Panc1 (cell line): ENCODE measurements at places on chromosomes 12 and 14. TPM values are rescaled to one million over a fixed set of nuclear protein-coding genes. Genes with fewer than 3 reads are reported as not detected.

DNA sequence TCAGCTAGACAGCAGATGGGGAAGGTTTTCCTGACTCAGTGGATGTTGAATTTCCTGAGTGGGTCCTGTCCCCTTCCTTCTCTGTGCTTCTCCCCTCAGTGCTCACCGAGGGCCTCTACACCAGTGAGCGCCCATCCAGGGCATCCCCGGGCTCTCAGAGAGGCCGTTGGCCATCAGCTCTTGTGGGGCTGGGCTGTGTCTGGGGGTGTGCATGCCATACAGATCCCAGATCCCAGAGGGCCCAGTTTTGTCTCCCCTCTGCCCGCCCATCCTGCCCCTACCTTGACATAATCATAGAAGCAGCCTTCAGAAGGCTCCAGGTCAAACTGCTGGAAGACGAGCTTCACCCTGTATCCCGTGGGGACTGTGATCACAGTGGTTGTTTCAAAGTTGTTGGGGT is 1.1 kb downstream of the C1R start:
- H3K27me3 ChIP-seq = no peaks in the 10 kb centered on the region
- DNase-seq = no peak
- H3K4me1 ChIP-seq = no peaks in the 10 kb centered on the region
- no peak overlapping the region for H3K27ac ChIP-seq

DNA sequence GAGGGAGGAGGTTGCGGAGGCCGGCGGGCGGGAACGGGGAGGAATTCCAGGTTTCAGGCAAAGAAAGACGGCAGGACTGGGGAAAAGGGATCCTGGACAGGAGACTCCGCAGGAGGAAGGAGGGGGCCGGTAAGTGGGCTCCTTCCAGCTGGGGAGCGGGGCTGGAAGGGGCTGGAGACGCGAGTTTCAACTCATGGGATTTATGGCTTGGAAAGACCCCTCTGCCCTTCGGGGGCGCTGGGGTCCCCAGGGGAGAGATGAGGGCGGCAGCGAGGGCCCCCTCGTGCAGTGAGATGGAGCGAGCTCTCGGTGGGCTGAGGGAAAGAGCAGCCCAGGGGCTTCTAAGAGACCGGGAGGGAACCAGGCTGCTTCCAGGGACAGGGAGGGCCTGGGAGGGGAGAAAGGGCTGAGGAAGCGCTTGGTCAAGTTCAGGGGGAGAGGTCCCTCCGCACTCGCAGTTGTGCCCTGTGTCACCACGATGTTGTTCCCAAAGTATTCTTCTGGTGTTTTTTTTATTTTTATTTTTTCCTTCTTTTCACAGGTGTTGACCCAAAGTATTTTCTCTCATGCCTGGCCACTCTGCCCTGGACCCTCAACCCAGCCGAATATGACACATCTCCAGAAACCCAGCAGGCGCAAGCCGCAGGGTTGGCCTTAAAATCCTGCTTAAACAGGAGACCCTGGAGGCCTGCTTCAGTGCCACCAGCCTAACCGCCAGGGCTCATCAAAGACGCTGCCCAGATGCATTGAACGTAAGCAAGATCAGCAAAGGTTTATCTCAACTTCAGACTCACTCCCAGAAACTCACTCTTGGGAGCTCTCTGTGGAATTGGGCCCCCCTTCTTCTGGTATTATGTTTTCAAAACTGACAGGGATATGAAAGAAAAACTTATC is 16.1 kb downstream of the TNFAIP2 start:
- H3K27ac ChIP-seq = peak overlapping the region; percentile 88
- H3K27me3 ChIP-seq = no peaks in the 10 kb centered on the region
- H3K4me1 ChIP-seq = peaks cover 76% of the 10 kb centered on the region
- peak overlapping the region; percentile 12 for H3K4me3 ChIP-seq
- DNase-seq = no peak

GRCh38 chr12:42097971-42098370 is 46.7 kb downstream of the GXYLT1 start:
- H3K4me1 ChIP-seq = no peaks in the 10 kb centered on the region
- H3K4me3 ChIP-seq = no peak overlapping the region
- DNase-seq = no peak
- no peaks in the 10 kb centered on the region; the same call in 1 of the 2 replicates for H3K36me3 ChIP-seq
- no peaks in the 10 kb centered on the region for H3K27me3 ChIP-seq

GRCh38 chr12:132030367-132031038 is 80.8 kb downstream of the EP400 start:
- no peaks in the 10 kb centered on the region for H3K4me1 ChIP-seq
- H3K27me3 ChIP-seq = no peaks in the 10 kb centered on the region
- peak; percentile 54 for DNase-seq
- no peak overlapping the region for H3K27ac ChIP-seq
- H3K4me3 ChIP-seq = no peak overlapping the region

DNA sequence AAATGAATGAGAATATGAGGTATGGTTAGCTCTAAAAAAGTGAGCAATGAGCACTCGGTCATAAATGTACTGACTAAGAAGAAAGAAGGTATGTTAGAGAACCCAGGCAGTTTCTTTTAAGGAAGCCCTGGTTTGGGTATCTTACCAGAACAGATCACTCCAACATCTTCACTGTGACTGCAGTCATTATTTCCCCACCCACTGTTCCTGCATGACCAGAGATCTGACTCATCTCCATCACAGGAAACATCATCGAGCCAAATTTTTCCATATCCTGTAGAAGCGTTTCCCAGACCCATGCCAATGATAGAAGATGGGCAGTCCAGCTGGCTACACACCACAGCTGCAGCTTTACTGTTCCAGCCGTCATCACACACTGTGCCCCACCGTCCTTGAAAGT is 48.0 kb downstream of the CD163L1 start:
- no peaks in the 10 kb centered on the region for H3K36me3 ChIP-seq
- no peaks in the 10 kb centered on the region for H3K4me1 ChIP-seq
- no peak for DNase-seq
- no peak overlapping the region for H3K27ac ChIP-seq
- no peaks in the 10 kb centered on the region for H3K27me3 ChIP-seq

DNA sequence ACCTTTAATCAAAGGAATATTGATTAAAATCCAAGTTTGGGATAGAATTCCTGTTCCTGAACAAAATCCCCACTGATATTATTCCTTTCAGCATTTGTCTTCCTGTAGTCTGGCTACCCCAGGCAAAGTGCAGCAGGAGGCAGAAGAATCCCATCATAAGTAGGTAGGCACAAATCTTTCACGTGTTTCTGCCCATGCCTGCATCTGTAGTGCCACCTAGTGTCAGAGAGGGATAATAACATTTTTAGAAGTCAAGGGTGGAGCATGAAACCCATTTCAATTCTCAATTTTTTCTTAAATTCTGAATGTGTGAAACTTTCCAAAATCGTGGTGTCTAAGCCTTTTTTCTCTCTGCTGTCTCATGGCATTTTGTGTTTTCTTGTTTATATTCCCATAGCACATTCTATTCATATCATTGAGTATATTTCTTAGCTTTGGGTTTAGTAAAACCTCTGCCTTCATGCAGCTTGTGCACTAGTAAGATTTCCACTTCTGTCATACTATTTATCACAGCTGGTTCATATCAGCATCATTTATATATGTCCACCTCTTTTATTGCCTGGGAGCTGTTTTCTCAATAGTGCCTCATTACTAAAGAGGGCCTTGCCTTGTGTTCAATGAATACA is 47.8 kb upstream of the RERG start:
- H3K27me3 ChIP-seq = no peaks in the 10 kb centered on the region
- H3K36me3 ChIP-seq = no peaks in the 10 kb centered on the region
- no peak overlapping the region for H3K27ac ChIP-seq
- DNase-seq = peak; percentile 22
- H3K4me1 ChIP-seq = no peaks in the 10 kb centered on the region

DNA sequence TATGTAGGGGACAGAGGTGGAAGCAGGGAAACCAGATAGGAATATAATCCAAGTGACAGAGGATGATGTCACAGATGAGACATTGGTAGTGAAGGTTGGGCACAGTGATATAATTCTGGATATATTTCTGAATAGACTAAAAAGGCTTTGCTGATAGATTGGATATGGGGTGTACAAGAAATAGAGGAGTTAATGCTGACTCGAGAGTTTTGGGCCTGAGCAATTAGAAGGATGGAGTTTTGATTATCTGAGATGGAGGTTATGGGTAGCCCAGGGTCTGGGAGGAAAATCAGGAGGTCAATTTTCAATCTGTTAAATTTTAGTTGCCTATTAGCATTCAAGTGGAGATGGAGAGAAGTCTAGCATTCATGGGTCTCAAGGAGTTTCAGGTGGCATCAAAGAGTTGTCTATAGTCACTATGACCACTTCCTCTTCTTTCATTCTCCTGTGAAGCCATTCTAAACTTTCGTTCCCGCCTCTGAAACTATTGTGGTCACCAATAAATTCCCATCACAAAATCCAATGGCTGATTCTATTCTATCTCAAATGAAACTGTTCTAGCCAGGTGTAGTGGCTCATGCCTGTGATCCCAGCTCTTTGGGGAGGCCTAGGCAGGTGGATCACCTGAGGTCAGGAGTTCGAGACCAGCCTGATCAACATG is 10.6 kb upstream of the ANO6 start:
- no peaks in the 10 kb centered on the region for H3K36me3 ChIP-seq
- no peak overlapping the region for H3K4me3 ChIP-seq
- no peaks in the 10 kb centered on the region for H3K4me1 ChIP-seq
- no peaks in the 10 kb centered on the region for H3K27me3 ChIP-seq
- H3K27ac ChIP-seq = no peak overlapping the region
- DNase-seq = no peak

GRCh38 chr12:6461401-6462233 is 8.9 kb downstream of the VAMP1 start:
- no peak for DNase-seq
- no peak overlapping the region for H3K4me3 ChIP-seq
- H3K36me3 ChIP-seq = no peaks in the 10 kb centered on the region; the same call in 1 of the 2 replicates
- no peaks in the 10 kb centered on the region for H3K4me1 ChIP-seq
- H3K27me3 ChIP-seq = no peaks in the 10 kb centered on the region
- H3K27ac ChIP-seq = no peak overlapping the region

GRCh38 chr12:114895827-114896226 is 211.9 kb upstream of the TBX3 start:
- no peak for DNase-seq
- no peak overlapping the region for H3K27ac ChIP-seq
- no peak overlapping the region for H3K4me3 ChIP-seq

DNA sequence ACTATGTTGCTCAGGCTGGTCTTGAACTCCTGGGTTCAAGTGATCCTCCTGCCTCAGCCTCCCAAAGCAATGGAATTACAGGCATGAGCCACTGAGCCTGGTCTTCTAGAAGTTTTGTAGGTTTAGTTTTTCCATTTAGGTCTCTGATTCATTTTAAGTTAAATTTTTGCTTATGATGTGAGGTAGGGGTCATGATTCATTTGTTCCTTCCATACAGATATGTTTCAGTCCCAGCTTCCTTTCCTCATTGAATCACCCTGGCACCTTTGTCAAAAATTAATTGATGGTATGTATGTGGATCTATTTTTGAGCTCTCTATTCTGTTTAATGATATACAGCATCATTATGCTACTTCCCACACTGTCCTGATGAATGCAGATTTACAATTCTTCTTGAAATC is 25.6 kb upstream of the CABP1 start:
- no peaks in the 10 kb centered on the region; the same call in 1 of the 2 replicates for H3K27me3 ChIP-seq
- H3K36me3 ChIP-seq = no peaks in the 10 kb centered on the region
- no peak for DNase-seq

GRCh38 chr14:83320837-83321236 is 1787.2 kb upstream of the SEL1L start:
- no peaks in the 10 kb centered on the region for H3K4me1 ChIP-seq
- H3K27me3 ChIP-seq = no peaks in the 10 kb centered on the region
- no peak overlapping the region for H3K27ac ChIP-seq
- DNase-seq = no peak
- H3K36me3 ChIP-seq = no peaks in the 10 kb centered on the region

DNA sequence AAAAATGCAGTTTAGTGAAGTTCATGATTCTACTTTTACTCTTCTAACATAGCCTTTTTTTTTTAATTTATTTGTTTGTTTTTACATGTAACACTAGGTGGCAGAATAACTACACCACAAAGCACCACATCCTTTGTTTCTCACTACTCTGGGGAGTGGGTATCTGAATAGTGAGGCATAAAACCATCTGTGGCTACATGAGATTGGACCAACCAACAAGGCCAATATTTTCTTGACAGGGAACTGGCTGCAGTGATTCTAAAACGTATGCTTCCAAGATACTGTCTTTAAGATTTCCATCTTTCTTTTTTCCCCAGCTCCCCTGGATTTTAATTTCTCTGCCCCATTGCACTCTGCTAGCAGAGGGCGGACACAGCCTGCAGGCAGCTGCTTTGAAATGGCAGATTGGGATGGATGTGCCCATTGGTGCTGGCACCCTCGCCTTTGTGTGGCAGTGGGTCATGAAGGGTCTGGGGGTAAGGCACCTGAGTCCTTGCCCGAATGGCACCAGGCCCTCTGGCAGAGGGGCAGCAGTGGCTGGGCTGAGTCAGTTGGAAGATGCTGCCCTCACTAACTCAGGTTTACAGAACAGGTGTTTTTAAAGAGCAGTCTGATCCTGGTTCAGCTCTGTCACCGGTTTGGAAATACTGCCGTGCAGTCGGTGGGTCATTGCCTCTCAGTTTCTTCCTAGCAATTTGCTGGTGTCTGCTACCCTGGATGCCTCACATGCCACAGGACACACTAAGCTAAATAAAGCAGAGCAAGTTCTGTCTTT is 429.1 kb downstream of the RAD51B start:
- peak overlapping the region; percentile 88 for H3K27ac ChIP-seq
- no peaks in the 10 kb centered on the region for H3K27me3 ChIP-seq
- H3K4me3 ChIP-seq = no peak overlapping the region
- H3K36me3 ChIP-seq = no peaks in the 10 kb centered on the region
- DNase-seq = no peak
- peaks cover 62% of the 10 kb centered on the region for H3K4me1 ChIP-seq

GRCh38 chr14:101559624-101560533 is 1.4 kb upstream of the DIO3 start:
- no peaks in the 10 kb centered on the region for H3K4me1 ChIP-seq
- H3K36me3 ChIP-seq = no peaks in the 10 kb centered on the region
- peak overlapping the region; percentile 61; the same call in 1 of the 2 replicates for H3K27ac ChIP-seq

DNA sequence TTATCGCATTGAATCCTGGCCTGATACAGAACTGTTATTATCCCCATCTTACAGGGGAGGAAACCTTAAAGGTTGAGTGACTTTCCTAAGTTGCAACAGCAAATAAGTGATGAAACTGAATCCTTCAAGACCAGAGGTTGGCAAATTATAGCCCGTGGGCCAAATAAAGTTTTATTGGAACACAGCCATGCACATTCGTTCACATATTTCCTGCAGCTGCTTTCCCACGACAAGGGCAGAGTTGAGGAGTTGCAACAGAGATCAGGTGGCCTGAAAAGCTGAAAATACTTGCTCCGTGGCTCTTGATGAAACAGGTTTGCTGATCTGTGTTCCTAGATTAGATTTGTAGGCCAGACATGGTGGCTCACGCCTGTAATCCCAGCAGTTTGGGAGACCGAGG is 126.7 kb downstream of the PHETA1 start:
- no peak overlapping the region for H3K27ac ChIP-seq
- peaks cover 6% of the 10 kb centered on the region for H3K27me3 ChIP-seq
- no peak overlapping the region for H3K4me3 ChIP-seq
- H3K4me1 ChIP-seq = no peaks in the 10 kb centered on the region
- no peaks in the 10 kb centered on the region for H3K36me3 ChIP-seq

SLCO1B1 gene
- not detected for total RNA-seq

ANG gene
- total RNA-seq = 1.9 TPM

MYH6 gene
- total RNA-seq = not detected

ACOT6 gene
- total RNA-seq = not detected

ASB2 gene
- 0.28 TPM for total RNA-seq

DRAM1 gene
- total RNA-seq = 19.2 TPM
